ENCODE measurements at places on chromosomes 12 and 14.

- no peak for DNase-seq
These were observed 38.7 kb downstream of the DEGS2 start for GRCh38 chr14:100120522-100121269.

DNA sequence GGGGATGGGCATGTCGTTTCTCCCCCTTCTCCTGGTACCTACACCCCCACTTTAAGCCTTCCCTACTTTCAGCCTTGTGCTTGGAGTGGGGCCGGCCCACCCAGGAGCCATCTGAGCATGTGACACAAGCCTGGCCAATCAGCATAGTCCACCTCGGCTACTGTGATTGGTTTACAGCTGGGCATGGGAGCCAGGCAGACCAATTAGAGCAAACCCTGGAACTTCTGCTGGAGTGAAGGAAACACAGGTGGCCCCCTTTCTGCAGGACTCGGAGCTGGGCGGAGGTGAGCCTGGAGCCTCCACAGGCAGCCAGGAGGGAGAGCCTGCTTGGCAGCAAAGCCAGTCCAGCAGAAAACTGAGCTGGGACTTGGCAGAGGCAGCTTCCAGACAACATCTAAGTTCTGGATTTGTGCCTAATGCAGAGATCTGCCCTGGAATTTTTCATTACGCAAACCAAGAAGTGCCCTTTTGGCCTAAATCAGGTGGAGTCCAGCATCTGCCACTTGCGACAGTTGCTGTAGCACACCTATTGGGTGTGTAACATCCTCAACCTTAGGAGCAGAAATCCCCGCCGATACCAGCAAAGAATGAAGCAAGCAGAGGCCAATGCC lies 59.5 kb downstream of the SCARB1 start:
- no peak for DNase-seq

GRCh38 chr12:68406134-68406576 lies 74.0 kb upstream of the MDM1 start:
- no peak for DNase-seq

DNA sequence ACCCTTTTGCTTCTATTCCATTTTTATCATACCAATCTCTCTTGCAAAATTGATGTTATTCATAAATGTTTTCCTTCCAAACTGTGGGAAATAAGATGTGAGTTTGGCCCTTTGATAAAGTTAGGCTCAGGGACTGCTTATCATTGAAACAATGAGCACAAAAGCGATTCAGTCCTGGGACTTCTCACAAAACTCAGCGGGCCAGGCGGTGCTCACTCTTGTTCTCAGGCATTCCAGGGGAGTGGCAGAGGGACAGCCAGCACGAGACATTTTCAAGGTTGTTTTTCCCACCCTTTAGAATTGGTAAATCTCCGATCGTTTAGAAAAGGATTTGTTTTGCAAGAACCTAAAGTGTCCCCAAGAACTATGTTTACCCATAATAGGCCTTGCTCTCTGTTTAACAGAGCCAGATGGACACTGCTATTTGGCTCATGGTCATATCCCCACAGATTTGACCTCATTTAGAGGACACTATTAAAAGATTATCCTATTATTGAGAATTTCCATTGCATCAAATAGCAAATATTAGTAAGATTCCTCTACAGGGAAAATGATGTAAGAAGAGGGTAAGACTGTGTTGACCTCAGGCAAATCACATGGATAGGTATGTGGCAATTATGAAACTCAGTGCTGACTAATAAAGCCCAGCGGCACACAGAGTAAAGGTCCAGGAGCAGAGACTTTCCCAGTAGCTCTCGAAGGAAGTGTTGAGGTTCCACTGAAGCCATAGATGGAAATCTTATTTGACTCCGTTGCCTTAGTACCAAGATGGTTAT lies 102.7 kb upstream of the USP44 start:
- DNase-seq = no peak

DNA sequence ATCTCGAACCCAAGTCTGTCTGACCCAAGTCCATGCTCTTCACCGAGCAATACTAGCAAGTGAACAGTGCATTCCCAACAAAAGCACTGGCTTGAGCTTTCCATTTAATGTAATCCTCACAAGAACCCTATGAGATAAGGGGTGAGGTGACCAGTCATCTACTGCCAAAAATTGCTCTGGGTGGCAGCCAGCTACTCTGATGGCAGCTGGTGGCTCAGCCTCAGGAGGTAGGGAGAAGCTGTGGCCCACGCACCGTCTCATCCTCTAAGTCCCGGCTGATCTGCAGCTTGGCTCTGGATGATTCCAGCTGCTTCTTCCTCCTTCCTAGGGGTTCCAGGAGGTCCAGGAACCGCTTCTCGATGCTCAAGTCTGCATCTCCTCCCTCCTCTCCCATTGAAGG lies 75.2 kb downstream of the PLEKHG3 start:
- DNase-seq = no peak

DNA sequence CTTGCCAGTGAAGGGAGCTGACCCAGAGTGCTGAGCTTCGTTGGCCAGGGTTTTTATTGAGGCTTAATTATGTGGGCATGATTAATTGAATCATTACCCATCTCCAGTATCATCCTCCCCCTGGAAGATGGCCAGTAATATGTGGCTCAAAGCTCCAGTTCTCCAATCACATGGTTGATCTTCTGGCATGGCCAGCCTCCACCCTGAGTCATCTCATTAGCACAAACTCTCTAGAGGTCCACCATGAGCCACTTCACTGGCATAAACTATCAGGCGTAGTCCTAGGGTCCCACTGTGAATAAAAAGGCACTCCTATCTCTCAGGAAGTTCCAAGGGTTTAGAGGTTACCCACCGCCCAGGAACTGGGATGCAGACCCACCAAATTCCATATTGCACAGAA lies 135.0 kb downstream of the ANO6 start:
- DNase-seq = no peak

DNA sequence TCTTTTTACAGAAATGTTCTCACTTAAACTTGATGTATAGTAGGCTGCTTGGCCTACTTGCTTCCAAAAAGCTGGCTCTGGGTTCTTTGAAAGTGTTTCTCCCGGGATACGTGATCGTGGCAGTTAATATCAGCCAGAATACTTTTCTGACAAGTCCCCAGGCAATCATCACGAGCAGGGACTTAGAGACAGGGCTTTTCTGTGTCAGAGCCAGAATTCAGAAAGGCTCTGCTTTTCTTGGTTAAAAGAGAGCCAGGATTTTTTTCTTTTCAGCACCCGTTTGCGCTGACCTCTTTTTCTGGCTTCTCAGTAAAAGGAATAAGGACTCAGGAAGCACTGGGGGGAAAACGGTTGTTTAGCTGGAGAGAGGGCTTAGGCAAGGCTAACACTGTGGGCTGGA lies 57.8 kb upstream of the ARHGAP5 start:
- no peak for DNase-seq

DNA sequence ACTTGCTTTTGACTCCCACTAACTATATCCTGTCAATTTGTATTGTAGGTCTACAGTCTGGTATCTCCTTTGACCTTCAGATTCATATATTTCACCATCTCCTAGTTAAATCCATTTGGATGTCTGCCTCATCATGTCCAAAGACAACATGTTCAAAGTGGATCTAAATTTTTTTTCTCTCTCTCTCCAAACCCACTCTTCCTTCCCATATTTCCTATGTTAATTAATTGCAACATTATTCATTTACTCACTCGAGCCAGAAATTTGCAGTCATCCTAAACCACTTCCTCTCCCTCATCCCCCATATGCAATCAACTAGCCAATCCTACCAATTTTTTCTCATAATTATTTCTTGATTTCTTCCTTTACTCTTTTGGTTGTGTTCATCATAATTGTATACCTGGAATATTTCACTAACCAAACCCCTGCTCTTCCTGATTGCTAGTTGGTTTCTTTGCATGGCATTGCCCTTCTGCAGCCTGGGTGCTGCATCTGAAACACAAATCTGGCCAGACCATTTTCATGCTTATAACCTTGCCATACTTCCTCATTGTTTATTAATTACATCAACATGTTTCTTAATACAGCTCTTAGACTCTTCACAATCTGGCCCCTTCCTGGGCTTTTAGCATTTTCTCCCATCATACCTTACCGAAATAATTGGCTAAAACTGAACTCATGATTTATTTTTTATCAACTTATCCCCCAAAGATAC lies 442.2 kb downstream of the ADAMTS20 start:
- DNase-seq = no peak

- no peak for DNase-seq
These were observed 156.2 kb downstream of the ETV6 start for GRCh38 chr12:11805680-11806079.

DNA sequence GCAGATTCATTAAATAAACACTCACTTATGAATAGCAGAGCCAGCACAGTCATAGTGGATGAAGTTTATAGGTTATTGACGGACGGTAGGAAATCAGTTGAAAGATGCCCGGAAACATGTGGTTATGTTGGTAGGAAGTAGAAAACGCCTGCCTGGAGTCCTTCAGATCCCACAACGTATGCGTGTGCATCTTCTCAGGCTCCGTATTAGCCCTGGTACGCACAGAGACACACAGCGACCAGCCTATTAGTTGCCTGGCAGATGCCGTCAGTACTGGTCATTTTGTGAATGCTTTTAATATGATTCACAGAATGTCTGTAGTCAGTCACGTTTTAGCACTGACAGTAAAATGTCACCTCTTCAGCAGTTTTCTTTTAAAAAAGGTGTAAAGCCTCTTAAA lies 196.4 kb downstream of the RGS6 start:
- no peak for DNase-seq

DNA sequence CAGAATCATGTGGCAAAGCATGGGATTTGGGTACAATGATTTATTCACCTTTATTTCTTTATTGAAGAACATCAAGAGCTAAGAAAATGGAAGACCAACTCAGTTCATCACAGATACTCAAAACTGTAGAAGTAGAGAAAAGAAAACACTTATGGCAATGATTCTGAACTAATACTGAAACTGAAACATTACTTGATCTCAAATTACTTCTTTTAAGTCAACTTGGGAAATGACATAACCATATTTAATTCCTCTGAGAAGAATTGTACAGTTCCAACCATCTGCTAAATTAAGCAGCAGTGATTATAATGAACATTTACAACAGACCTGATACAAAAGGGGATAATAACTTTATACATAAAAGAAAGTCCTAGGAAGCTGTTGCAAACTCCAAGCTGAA lies 466.5 kb downstream of the TMTC2 start:
- no peak for DNase-seq

DNA sequence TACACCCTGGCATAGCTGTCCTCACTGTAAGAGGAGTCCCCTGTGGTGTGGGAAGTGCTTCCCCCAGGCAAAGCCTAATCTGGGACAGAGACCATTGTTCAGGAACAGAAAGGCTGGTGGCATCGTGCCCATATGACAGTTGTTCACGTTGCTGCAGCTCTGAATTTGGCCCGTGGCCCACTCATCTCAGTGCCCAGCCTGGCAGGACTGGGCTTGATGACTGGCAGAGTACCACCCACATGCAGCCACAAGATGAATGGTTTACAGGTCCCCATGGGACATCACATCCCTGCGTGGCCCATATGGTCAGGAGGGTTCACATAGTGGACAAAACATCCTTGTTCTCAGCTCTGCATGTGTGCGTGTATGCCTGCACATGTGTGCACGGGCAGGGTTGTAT lies 17.5 kb downstream of the IQSEC3 start:
- no peak for DNase-seq

- DNase-seq = peak; percentile 88
These were observed 16.1 kb downstream of the GPR68 start for GRCh38 chr14:91228112-91229004.

DNA sequence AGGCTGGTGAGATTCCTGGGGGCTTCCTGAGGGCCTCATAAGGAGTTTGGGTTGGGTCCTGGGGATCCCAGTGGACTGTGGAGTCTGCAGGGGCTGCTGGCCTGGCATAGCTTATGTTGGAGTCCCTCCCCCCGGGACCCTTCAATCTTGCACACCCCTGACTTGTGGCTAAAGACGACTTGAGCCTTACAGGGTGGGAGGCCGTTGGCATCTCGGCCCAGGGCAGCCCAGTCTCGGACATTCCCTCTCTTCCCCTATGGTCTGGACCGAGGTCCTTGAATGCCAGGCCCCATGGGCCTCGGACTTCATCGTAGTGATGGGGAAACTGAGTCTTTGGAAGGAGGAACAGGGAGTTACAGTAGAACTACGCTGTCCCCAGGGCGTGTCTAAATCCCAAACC lies 12.5 kb downstream of the RTL1 start:
- DNase-seq = no peak

DNA sequence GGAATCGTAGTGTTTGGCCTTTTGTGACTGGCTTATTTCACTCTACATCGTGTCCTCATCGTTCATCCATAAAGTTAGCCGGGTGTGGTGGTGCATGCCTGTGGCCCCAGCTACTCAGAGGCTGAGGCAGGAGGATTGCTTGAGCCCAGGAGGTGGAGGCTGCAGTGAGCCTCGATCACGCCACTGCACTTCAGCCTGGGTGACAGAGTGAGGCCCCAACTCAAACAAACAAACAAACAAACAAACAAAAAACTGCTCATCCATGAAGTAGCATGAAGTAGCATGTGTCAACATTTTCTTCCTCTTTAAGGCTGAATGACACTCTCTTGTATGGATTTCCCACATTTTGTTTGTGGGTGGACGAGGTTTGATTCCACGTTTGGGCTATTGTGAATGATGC lies 44.0 kb upstream of the MEG3 start:
- DNase-seq = no peak

- DNase-seq = no peak
These were observed 175.9 kb upstream of the C14orf180 start for GRCh38 chr14:104403421-104404220.

- DNase-seq = no peak
These were observed 136.2 kb upstream of the RTL1 start for GRCh38 chr14:101039755-101040138.

GRCh38 chr14:88168498-88169165 lies 154.4 kb downstream of the KCNK10 start:
- DNase-seq = peak; percentile 41

DNA sequence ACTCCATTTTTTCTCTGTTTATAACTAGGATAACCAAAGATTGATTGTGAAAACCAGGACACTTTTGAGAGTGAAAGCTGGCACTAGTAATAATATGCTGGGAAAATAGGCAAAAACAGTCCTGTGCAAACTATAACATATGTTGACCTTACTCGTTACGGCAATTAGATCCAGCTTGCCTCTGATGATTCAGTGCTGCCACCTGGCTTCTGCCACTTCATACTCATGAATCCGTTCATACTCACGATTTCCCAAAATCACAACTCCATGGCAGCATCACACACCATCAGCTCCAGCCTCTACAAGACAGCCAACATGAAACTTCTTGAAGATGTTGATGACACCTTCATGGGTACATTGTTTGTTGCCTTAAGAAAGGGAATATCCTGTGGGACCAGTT lies 49.1 kb upstream of the CAND1 start:
- no peak for DNase-seq

- no peak for DNase-seq
These were observed 7.0 kb upstream of the TINF2 start for GRCh38 chr14:24249230-24250021.

DNA sequence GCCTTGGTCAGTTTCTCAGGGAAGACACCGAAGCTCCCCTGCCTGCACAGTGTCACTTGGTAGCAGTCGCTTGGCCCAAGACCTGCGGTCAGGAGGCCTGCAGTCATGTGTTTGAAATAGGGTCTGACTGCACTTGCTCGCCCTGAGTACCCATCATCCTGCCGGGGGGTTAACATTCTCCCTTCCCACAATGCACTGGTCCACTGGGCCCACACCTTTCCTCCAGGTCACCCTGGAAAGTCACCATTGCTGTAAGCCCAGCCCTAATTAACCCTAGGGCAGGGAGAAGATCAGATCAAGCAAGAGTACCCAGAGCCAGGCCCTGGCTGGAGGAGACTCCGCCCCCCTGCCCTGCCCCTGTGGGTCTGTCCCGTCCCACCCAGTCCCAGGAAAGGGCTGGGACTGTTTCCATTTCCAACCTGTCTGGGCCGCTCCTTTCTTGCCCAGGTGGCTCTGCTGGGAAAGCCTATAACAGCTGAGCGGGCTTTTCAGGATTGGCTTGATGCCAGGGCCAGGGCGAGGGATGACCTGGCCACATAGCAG lies 87.1 kb downstream of the ZFP36L1 start:
- no peak for DNase-seq
